Activated CD8-positive, alpha-beta memory T cell treated with anti-CD3 and anti-CD28 coated beads for 1 hour (primary cell): ENCODE measurements at places on chromosomes 1 and 21.

DNA sequence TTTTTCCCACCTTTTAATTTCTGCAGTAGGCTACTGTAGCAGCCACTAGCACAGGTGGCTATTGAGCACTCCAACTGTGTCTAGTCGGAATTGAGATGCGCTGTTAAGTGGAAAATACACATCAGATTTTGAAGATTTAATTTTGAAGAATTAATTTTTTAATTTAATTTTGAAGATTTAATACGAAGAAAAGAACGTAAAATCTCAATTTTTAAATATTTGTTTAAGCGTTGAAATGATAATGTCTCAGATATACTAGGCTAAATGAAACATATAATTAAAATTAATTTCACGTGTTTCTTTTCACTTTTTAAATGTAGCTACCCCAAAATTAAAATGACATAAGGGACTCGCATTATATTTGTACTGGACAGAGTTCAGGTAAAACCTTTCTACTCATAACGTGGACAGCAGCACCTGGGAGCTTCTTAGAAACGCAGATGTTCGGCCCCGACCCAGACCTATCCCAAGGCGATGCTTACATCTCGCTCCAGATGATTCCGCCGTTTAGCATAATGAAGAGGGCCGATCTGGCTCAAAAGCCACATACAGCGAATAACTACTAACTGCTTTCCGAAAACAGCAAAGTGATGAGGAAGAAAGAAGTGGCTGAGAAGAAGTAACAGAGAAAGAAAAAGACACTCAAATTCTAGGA lies 717 bp downstream of the CRYZL1 start:
- no peak for DNase-seq

DNA sequence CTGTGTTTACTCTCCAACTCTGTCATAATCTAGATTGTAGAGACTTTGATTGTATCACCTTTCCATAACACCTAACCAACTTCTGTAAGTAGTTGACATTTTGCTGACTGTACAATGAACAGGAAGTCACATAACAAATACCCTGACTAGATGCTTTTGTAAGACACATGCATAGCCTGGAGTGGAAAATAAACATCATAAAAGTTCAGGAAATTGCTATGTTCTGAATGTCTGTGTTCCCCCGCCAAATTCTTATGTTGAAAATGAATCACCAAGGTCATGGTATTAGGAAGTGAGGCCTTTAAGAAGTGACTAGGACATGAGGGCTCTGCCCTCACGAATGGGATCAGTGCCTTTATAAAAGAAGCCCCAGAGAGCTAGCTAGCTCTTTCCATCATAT lies 40.4 kb upstream of the ZSWIM5 start:
- DNase-seq, result no peak

DNA sequence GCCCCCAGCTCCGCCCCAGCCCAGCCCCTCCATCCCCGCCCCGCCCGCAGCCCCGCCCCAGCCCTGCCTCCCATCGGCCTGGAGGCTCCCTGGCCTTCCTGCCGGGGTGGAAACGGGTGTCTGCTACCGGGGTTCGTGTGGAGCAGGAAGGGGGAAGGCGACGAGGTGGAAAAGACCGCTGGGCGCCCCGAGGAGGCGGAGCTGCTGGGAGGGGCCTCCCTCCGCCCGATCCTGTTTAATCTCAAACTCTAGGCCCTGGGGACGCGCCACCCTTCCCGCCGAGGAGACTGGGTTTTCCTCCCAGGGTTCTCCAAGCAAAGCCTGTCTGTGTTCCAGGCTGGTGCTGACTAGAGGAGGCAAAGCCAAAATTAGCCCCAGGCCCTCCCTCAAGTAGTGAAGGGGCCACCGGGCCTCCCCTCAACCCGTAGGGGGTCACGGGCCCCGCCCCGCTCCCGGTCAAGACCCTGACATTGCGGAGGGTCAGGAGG lies 16.2 kb upstream of the TTLL10 start:
- DNase-seq, result no peak

DNA sequence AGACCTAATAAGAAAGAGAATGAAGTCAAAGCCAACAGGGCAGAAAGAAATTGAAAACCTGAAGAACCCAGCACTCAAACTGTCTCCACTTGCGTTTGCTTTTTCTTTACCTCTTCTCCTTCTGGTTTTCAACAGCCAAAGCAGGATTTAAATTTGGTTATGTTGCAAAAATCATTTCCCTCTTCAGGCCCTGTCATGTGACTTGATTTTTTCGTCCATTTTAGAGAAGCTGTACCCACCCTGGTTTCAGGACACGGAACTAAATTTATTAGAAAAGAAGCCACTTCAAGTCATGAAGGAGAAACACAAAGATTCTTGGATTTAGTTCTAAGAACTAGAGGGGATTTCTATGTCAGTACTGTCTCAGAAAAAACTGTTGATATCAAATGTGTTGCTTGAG lies 1.0 kb upstream of the SYNJ1 start:
- no peak for DNase-seq

- DNase-seq, result no peak
Measured at GRCh38 chr1:118961156-118961555, 27.0 kb downstream of the TBX15 start.

GRCh38 chr1:154874465-154874864 lies 4.4 kb upstream of the KCNN3 start:
- no peak for DNase-seq

DNA sequence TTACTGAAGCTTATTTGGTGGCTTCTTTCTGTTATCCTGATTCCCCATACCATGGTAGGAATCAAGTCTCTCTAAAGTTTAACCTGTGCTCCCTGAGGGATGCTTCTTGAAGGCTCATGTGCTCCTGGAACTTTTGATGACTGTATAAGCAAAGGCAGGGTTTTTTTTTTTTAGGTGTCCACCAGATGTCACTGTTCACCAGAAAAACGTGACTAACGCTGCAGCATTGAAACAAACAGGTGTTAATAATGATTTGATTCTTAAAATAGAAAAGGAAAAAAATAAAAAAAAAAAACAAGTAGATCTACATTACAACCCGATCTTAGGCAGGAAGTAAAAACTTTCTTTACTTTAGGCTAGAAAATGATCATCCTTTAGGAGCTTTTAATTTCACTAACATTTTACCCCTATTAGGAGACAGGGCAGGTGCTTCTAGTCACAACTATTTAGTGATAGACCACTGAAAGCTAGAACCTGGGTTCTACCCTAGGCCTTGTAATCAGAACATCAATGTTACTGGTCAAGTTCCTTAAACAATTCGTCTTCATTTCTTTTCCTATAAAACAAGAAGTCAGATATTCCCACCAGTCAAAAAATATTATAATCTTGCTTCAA lies 223.0 kb downstream of the PLA2G4A start:
- no peak for DNase-seq
